ENCODE measurements at places on chromosomes 1 and 21.

DNA sequence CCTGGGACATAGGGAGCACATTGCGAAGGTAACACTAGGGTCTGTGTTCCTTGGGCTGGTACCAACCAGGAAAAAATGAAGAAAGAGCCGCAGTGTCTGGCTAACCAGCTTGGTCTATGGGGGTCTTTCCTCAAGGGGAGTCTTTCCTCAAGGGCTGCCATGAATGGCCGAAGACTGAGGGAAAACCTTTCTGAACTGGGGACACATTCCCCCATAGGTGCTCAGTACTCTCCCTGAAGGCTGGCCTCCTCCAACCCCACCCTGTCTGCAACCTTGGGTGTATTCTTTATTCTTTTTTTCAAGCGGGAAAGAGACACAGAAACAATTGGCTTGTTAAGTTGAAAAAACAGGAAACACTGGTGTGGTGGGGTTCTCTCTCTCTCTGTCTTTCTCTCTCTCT is 200.5 kb downstream of the BACH1 start:
- no peak for DNase-seq

- no peak for DNase-seq
These were observed 5.4 kb upstream of the MYBPHL start for GRCh38 chr1:109312246-109312645.

DNA sequence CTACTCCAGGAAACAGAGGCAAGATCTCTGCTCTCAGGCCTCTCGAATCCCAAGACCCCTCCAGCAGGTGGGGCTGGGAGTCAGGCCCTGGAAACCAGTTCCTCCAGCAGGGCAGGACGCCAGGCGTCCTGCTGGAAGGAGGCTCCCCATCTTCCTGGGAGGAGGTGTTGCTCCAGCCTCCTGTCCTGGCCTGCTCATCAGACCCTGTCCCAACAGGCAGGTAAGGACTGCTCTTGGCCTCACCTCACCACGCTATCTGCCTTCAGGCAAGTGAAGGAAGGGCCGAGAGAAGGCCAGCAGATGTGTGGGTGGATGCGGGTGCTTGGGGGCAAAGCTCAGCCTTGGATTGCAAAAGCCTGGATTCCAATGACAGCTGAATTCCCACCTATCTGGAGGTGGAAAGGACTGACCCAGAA is 82.9 kb downstream of the SSBP3 start:
- DNase-seq, result no peak

GRCh38 chr21:43027846-43028731 is 47.5 kb downstream of the CBS start:
- no peak for DNase-seq
